ENCODE measurements at places on chromosomes 11 and 22.
A peak's percentile ranks its signal among the peaks of the same experiment; 100 is the strongest.

GRCh38 chr11:93652679-93653078 lies 8.8 kb upstream of the CEP295 start:
- no peak for DNase-seq

- DNase-seq, result no peak
Measured at GRCh38 chr11:118212781-118213191, 12.0 kb downstream of the JAML start.

DNA sequence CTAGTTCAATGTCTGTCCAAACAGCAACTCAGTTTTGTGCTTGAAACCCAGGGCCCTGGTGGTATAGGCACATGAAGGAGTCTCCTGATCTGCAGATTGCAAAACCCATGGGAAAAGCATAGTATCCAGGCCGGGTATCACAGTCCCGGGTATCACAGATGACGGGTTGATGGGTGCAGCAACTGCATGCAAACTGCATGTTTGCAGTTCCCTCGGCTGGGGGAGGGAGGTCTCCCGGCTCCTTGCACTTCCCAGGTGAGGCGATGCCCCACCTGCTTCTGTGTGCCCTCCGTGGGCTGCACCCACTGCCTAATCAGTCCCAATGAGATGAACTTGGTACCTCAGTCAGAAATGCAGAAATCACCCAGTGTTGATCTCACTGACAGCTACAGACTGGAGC lies 53.9 kb downstream of the KCNQ1 start:
- DNase-seq, result no peak

DNA sequence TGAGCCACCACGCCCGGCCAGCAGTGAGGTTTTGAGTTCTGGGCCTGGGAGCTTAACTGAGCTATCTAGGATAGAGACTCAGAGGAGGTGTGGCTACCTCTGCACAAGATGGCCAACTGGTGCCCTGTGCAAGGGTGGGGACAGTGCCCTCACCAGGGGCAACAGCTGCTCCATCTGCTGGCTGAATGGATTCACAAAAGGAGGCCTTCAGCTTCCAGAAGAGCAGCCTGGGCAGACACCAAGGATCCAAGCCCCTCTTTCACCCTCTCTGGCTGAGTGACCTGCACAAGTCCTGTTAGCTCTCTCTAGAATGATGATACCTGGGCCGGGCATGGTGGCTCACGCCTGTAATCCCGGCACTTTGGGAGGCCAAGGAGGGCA lies 33.5 kb upstream of the BAIAP2L2 start:
- peak; percentile 68 for DNase-seq

- no peak for DNase-seq
Measured at GRCh38 chr11:43789700-43790443, 90.8 kb upstream of the ALKBH3 start.

DNA sequence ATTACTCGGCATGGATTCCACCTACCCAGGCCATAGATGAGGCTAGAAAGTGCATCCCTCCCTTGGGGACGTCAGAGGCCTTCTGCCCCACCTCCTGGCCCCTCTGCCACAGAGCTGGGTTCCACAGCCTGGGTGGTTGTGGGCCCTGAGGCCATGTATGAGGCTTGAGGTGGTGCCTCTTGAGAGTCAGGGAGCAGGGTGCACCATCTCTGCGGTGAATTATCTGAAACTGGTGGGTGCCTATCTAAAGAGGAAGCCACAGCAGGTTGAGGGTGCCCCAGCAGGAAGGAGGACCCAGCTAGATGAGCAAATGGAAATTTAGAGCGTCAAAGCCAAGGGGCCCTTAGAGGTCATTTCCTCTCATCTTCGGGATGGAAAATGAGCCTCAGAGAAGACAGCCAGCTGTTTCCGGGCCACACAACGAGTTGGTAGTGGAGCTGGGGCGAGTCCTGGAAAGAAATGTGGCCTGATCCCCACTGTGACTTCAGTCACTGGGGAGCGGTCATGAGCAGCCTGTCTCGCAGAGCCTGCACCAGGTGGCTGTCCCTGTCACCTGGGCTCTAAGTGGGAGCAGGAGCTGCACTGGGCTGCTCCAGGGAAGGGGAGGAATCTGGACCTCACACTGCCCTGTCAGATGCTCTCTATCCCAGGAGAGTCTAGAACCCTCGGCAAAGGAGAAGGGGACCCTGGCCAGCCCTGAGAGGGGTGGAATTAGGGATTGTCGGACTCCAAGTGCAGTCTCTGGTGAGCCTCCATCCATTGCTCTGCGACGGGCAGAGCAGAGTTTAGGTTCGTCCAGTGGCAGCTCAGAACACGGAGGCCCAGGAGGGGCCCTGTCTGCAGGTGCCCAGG lies 7.3 kb downstream of the ADORA2A start:
- DNase-seq, result no peak

DNA sequence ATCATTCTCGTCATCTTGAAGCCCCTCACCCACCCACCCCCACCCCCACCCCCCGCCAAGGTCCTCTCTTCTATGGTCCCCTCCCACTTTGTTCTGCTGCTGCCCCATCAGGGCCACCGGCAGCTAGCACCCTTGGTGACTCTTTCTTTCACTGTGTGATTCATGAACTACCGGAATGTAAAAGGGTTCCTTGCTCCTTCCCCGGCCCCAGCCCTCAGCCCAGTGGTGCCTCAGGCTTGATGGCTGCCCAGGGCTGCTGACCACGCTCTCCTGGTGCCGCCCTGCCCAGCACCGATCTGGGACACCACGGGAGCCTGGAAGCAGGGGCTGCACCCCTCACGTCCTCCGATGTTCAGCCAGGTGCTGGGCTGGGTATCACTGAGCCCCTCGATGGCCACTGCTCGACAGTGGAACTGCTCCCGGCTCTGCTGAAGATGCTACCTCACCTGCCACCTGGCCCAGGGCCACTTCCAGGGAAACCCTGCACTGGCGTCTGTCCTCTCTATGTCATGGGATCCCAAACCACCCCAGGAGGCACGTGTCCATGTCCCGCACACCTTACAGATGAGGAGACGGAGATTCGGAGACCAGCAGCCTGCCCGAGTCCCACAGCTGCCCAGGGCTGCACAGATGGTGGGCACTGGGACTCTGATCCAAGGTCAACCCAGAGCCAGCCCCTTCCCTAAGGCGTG lies 39.7 kb downstream of the IGLL5 start:
- DNase-seq, result no peak

- DNase-seq, result no peak
Measured at GRCh38 chr11:25910086-25910485, 421.8 kb upstream of the ANO3 start.

GRCh38 chr11:46272816-46273427 lies 4.5 kb upstream of the CREB3L1 start:
- no peak for DNase-seq

DNA sequence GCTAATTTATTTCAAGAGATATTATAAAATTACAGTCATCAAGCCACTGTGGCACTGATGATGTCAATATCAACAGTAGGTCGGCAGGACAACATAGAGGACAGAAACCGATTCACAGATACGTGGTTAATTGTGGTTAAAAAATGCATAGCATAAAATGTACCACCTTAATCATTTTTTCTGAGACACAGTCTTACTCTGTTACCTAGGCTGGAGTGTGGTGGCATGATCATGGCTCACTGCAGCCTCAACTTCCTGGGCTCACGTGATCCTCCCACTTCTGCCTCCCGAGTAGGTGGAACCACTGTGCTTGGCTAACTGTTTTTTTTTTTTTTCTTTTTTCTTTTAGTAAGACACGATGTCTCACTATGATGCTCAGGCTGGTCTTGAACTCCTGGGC lies 21.0 kb upstream of the TOLLIP start:
- DNase-seq, result no peak

Measured in hematopoietic multipotent progenitor cell treated with erythropoietin and hydrocortisone succinate and interleukin-3 and kit ligand, for 17 days (in vitro differentiated cells).